ENCODE measurements at places on chromosomes 7 and 10. TPM values are rescaled to one million over a fixed set of nuclear protein-coding genes. Genes with fewer than 3 reads are reported as not detected.
A peak's percentile ranks its signal among the peaks of the same experiment; 100 is the strongest.

Gene RHEB
- total RNA-seq = 229 TPM

Gene COPG2
- total RNA-seq = 13.1 TPM

Gene NEBL
- total RNA-seq = 6.5 TPM

Gene POU6F2
- 0.66 TPM for total RNA-seq

Gene LAMB4
- total RNA-seq = not detected

Gene EBLN1
- not detected for total RNA-seq

Gene IPMK
- total RNA-seq = 3.0 TPM

Gene NPY
- total RNA-seq = 14.1 TPM

Gene FRAT2
- total RNA-seq = 20.9 TPM

Gene ZEB1
- 219 TPM for total RNA-seq

- no peak for ATAC-seq
Measured at GRCh38 chr10:116522803-116523381, 22.8 kb upstream of the PNLIP start.

DNA sequence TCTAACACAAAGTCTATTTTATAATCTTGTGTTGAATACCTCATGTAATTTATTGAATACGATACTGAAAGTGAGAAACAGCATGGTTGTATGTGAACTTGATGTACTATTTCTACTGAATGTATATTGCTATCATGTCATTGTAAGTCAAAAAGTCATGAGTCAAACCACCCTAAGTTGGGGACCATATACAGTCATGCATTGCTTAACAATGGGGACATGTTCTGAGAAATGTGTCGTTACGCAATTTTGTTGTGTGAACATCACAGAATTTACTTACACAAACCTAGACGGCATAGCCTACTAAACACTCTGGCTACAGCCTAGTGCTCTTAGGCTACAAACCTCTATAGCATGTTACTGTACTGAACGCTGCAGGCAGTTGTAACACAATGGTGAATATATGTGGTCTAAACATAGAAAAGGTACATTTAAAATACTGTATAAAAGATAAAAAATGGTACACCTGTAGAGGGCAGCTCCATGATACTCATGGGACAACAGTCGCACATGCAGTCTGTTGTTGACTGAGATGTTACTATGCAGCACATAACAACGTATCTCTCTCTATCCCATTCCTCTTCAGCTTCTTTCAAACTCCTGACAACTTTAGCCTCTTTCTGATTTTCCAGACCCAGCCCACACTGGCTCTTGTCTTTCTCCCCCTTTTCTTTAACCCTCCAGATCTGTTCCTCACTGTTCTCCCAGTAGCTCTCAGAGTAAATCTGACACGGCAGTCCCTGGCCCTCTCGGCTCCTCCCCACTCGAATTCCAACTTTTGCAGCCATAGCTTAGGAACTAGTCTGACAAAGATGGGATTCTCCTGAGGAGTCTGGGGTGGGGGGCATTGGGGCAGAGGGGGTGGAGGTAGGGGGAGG, 90.1 kb downstream of the SNX10 start:
- ATAC-seq = no peak

GRCh38 chr10:101452176-101452575, 98.2 kb downstream of the BTRC start:
- ATAC-seq = no peak

- no peak for ATAC-seq
Measured at GRCh38 chr7:105806592-105807447, 69.6 kb downstream of the ATXN7L1 start.

- no peak for ATAC-seq
Measured at GRCh38 chr7:67549126-67549525, 552.5 kb downstream of the TYW1 start.

- ATAC-seq = peak; percentile 27
Measured at GRCh38 chr10:133278577-133279265, 2.1 kb upstream of the ADAM8 start.

GRCh38 chr10:72593963-72594362, 31.9 kb downstream of the MICU1 start:
- ATAC-seq = no peak

DNA sequence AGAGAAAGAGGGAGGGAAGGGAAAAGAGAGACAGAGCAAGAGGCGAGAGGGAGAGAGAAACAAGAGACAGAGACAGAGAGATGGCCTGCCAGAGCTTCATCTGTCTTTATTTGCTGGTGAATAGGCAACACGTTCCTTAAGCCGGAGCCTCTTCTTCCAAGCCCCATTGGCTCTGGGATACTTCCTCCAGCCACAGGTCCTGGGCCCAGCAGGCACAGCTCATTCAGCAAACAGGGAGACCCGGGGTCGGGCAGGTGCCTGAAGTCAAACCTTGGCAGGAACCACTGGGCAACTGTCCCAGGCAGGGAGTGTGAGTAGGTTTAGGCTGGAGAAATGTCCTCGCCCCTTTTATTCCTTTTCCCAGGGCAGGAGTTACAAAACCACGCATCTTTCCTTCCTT, 68.2 kb downstream of the MYL10 start:
- ATAC-seq = no peak

GRCh38 chr7:52498366-52498765, 537.1 kb upstream of the POM121L12 start:
- ATAC-seq = no peak

DNA sequence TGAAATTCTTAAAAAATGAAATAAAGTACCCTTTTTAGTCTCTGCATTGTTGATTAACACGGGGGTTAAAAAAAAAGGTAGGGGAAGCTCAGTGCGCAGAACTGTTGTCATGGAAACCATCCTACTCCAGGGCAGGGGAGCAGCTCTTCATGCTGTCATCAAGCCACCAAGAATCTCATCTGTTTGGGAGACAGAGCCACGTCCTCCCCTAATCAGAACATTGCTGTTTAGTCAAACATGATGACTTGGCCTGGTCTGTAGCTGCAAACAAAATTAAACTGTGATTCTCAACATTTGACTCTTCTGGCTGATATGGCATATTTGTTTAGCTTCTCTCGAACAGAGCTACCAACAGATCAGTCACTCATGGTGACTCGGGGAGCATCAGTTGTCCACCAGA, 254.4 kb upstream of the KLF14 start:
- ATAC-seq = no peak

- no peak for ATAC-seq
Measured at GRCh38 chr10:1292611-1293031, 236.4 kb downstream of the WDR37 start.

DNA sequence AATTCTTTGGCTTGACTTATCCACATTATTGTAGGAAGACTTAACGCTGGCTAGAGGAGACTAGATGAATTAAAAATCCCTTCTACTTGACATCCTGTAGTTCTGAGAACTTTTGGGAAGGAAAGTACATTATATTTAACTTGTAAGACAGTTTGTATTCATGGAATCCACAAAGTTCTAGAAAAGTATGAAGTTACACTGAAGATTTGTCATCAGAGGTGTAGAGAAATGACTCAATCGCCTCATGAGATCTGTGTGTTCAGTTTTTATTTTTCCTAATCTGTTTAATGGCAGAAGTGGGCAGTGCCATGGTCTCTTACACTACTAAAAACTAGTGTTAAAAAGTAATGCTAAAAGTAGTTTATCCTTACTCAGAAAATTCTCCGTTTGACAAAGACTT, 89.1 kb upstream of the SMIM30 start:
- ATAC-seq = no peak

DNA sequence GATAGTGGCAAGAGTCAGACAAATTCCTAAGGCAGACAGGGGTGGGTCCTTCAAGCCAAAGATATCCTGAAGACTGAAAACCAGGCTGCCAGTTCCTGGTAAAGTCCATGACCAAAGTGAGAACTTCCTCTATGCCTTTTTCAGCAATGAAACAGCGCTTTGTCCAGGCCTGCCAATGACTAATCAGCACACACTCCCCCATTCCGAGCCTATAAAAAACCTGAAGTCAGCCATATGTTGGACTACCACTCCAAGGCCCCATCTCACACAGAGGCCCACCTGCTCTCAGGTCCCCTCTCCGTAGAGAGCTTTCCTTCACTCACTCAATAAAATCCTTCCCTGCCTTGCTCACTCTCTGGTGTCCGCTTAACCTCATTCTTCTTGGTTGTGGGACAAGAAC, 402.2 kb downstream of the ANKRD7 start:
- ATAC-seq = no peak

DNA sequence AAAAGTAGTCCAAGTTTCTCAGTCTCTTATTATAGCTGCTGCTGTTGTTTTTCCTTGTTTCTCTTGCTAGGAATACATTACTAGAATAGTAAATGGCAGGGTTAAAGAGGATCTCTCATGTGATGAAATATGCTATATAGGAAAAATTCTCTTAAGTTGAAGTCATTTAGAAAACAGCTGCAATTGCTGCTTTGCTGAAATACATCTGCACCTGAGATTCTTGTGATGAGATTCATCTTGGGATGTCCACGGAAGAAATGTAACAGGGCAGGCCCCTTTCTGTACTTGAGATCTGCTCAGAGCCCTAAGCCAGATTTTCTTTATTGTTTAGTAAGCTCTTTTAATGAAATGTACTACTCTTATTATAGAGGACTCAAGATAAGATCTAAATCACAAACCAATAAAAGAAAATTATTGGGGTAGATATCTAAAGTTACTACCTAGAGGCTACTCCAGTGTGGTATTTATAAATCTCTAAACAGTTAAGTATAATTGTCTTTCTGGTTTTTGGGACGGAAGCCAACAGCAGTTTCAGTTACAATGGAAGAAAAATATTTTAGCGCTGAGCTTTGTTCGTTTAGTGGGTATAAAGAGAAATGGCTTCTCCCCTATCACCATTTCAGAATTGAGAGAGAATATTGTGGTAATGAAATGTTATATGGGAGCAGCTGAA, 701.5 kb downstream of the KCNMA1 start:
- no peak for ATAC-seq

DNA sequence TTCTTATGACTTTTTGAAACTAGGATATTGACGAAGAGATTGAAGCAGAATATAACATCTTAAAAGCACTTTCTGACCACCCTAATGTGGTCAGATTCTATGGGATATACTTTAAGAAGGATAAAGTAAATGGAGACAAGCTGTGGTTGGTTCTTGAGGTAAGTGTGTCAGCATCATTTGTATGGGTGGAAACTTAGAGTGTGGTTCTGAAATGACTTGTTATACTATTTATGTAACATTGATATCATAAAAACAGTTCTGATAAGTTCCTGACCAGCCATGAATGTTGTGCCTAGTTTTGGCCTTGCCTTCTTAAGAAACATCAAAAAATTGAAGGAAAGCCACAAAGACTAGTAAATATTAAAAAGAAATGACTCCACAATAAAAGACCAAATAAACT, 20.8 kb downstream of the MYO3A start:
- ATAC-seq = no peak

DNA sequence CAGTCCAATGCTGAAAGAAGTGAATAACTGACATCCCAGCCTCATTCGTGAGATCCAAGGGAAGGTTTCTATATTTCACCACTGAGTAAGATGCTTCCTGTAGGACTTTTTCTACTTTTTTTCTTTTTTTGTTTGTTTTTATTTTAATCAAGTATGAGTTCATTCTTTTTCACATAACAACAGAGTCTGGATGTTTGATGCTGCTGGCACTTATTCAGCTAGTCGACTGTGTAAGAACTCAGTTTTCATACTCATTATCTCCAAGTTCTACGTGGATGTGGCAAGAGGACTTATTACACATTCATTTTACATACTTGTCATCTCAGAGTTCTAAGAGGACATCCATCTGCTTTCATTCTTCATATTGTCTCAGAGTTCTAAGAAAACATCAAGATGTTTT, 86.9 kb downstream of the CPXM2 start:
- no peak for ATAC-seq
